ENCODE measurements at places on chromosomes 4 and X.

DNA sequence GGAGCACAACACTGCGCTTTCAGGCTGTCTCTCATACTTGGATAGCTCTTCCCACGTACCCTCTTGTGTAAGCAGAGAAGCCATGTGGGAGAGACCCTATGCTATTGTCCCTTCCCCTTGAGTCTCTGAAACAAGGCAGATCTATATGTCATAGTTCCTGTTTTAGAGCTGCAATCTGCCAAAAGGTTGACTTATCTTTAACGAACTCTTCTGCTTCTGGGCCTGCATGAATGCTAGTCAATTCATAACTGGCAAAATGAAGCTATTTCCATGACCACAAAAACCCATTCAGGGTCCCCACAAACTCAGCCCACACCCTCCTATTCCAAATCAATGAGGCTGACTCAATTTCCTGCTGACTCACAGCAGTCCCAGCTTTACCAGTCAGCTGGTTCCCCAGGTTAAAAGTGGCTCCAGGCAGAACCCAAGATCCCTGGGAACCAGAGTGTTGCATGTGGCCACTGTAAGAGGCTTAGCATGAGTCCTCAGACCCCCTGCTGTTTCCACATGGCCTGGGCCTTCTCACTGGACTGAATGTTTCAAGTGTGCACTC is 25.3 kb upstream of the SOD3 start:
- no peak for DNase-seq

GRCh38 chr4:52959541-52959940 is 97.4 kb downstream of the RASL11B start:
- no peak for DNase-seq

DNA sequence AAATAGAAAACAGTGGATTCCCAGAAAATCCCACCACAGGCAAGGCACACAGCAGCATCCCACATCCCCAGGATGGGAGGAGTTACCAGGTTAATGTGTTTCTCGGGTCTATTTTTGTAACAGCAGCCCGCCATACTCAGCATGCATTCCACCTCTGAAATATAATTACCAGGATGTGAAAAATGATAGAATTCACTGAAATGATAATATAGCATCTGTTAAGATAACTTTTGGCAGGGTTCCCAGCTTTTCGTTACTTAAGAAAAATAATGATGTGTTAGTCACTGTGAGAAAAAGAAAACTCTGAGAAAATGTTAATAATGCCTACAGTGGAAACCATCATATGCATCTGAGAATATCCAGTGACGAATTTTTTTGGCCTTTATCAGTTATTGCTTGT is 87.1 kb downstream of the VCX2 start:
- DNase-seq, result no peak

DNA sequence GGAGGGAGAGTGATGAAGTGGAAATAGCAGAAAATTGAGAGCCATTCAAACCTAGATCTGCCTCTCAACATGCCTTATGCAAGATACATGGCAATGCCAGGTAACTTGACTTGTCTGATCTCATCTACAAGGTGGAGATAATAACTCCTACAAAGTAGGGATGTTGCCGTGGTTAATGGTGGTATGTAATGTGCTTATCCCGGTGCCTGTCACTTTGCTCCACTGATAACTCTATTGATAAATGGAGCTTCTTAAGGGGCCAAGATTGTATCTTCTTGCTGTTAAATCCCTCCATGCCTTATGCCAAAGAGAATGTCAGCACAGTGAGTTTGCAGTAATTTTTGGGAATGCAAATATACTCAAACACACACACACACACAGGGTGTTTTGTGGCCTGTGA is 355.8 kb downstream of the MAPK10 start:
- DNase-seq, result no peak

- no peak for DNase-seq
These were observed 39.4 kb downstream of the ANTXR2 start for GRCh38 chr4:80033581-80033980.

GRCh38 chrX:71111141-71111843 is at the start of gene IL2RG:
IL2RG (minus strand) TSS chrX:71111577; CDS start chrX:71111539, 38 bp downstream.
- no peak for DNase-seq

DNA sequence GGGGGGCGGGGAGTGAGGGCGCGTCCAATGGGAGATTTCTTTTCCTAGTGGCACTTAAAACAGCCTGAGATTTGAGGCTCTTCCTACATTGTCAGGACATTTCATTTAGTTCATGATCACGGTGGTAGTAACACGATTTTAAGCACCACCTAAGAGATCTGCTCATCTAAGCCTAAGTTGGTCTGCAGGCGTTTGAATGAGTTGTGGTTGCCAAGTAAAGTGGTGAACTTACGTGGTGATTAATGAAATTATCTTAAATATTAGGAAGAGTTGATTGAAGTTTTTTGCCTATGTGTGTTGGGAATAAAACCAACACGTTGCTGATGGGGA is 1.1 kb downstream of the HTT start:
- no peak for DNase-seq

DNA sequence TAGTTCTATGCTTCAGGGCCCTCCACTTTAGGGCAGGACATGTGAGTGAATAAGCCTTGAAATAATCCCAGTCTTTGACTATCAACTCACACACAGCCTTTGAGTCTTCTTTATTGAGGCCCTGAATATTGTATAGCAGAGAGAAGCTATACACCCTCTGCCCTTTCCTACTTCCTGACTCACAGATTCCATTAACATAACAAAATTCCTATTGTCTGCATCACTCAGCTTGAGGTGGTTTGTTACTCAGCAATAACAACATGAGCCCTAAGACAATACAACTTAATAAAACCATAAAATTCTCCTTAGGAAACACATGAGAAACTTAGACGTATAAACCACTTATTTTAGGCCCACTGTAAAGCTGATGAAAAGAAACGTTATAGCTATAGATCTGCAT is 680.3 kb upstream of the DIAPH2 start:
- no peak for DNase-seq

GRCh38 chr4:30245140-30245539 is 475.0 kb upstream of the PCDH7 start:
- DNase-seq, result no peak

DNA sequence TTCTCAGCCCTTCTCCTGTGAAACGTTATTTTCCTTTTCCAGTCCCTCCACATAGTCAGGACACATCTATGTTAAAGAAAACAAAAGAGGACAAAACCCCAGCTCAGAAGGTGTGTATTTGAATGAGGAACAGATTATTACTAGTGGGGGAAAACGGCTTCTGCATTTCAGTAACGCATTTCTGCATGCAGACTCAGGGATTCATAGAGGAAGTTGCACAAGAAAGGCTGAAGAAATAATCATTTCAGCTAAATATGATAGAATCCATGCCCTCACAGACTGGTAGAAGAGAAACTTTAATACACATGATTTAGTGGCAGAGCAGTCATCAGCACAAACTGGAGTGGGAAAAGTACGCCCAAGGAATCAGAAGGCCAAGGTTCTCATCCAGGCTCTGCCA is 270.8 kb upstream of the FGF13 start:
- no peak for DNase-seq

DNA sequence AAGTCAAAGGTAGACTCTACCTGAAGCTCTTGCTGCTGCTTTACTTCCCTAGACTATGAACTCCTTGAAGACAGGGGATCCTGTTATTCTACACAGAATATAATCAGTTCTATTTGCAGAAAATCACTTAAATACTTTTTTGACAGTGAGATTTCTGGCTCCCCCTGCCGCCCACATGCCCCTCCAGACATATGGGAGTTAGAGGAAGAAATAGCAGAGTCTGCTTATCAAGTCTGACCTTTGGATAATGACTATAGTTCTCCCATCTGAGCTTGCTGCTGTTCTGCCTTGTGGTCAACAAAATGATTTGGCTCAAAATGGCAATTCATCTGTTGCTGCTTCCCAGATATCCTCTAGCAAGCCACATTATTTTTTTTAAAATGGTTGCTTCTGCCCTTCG is 101.1 kb downstream of the ENOX2 start:
- DNase-seq, result no peak

- no peak for DNase-seq
These were observed 700 bp downstream of the VMA21 start for GRCh38 chrX:151397741-151398070.

DNA sequence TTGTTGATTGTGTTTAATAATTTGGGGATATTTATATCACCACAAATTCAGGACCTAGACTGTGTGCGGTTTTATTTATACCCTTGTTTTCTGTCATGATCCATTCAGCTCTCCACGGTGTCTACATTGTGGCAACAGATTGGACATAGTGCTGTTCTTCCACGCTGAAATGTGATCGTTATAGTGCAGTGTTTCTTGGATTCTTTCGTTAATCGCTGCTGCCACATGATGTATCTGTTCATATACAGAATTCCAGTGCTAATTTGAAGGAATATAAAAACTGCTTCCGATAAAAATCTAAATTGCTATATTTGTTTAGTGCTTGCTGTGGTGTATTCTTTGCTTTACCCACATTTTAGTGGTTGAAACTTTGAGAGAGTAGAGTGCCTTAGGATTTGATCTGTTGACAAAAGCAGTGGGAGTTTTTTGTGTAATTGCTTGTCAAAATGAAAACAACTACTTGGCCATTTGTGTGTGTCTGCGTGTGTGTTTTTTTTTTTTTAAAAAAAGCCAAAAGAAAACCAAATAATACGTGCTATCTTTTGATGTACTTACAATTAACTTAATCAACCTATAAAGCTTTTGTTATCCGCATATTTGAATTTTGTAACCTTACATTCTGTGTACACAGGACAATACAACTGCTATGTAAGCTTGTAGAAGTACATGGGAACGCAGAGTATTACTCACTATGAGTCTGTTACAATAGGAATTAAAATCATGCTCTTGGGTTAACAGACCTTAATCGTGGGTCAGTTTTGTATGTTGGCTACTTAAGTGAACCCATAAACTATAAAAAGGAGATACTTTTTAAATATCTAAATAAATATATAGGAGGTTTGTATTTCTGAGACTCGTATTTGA is 353.3 kb downstream of the ARHGAP24 start:
- no peak for DNase-seq

- no peak for DNase-seq
These were observed 53.5 kb upstream of the SOD3 start for GRCh38 chr4:24741910-24742309.

- peak; percentile 69 for DNase-seq
These were observed 42.4 kb upstream of the NOCT start for GRCh38 chr4:138972956-138973801.

GRCh38 chrX:153973127-153974002 is 811 bp downstream of the TMEM187 start:
- peak; percentile 27 for DNase-seq

DNA sequence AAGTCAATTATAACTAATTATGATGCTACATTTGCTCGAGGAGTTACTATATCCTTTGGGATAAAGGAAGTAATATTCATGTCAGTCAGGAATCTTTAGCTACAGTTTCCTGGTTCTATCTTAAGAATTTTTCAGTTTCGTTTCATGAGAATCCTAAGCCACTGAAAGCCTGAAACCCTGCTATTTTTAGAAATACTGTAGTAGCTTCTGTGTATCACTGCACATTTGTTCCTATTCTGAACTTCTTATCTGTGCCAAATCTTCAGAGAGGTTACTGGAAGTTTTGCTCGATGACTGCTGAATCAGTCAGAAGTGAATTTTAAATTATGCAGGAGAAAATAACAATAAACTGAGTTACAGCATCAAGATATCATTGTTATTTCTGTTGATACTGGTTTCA is 249.2 kb downstream of the TENM3 start:
- DNase-seq, result no peak

Data from DMS 273 treated with DMSO at 0.1 percent for 48 hours (cell line).